ENCODE measurements at places on chromosomes 13 and 19. TPM values are rescaled to one million over a fixed set of nuclear protein-coding genes. Genes with fewer than 3 reads are reported as not detected.
A peak's percentile ranks its signal among the peaks of the same experiment; 100 is the strongest.

GRCh38 chr13:50576156-50576555, 267.3 kb downstream of the DLEU7 start:
- no peak for DNase-seq

Gene ZNF837
- 2.9 TPM for total RNA-seq

DNA sequence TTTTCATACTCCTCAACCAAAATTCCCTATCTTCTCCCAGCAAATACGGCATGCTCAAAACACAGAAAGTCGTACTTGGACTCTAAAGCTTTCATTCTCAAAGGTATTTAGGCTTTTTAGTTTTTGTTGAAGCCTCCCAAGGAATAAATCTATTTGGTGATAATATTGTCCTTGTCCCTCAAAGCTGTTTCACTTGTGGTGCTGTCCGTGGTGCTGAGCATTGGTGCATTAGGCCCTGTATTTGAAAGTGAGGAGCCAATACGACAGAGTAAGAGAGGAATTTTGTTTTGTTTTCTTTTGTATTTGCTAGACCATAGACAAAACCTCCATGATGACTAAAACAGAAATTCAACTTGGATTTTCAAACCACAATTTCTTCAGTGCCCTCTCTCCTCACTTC, 3.2 kb upstream of the LGALS13 start:
- peak; percentile 8 for DNase-seq

GRCh38 chr19:50047671-50048070, 21.9 kb downstream of the ZNF473 start:
- no peak for DNase-seq

DNA sequence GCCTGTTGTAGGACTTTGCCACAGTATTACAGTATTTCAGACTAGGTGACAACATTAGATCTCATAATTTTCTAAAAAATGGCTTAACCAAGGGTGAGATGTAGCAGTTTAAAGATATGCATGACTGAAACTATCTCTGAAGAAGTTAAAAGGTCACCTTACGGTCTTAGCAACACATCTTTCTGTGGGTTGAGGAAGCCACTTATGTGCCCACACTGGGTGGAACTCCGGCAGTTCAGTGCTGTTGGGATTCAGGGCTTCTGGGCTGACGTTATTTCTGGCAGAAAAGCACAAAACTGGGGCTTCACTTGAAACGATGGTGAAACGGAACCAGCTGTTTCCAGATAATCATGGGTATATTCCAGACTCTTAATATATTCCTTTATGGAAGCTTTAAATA, 697.3 kb downstream of the PCDH9 start:
- DNase-seq: no peak

- DNase-seq: no peak
Observed at GRCh38 chr13:48902368-48902767, 73.3 kb upstream of the FNDC3A start.

- no peak for DNase-seq
Observed at GRCh38 chr13:75963302-75963701, 327.2 kb downstream of the LMO7 start.

- DNase-seq: no peak
Observed at GRCh38 chr13:92572190-92572589, 654.4 kb upstream of the GPC6 start.

GRCh38 chr13:45737571-45738017, 35.5 kb downstream of the CBY2 start:
- DNase-seq: no peak

DNA sequence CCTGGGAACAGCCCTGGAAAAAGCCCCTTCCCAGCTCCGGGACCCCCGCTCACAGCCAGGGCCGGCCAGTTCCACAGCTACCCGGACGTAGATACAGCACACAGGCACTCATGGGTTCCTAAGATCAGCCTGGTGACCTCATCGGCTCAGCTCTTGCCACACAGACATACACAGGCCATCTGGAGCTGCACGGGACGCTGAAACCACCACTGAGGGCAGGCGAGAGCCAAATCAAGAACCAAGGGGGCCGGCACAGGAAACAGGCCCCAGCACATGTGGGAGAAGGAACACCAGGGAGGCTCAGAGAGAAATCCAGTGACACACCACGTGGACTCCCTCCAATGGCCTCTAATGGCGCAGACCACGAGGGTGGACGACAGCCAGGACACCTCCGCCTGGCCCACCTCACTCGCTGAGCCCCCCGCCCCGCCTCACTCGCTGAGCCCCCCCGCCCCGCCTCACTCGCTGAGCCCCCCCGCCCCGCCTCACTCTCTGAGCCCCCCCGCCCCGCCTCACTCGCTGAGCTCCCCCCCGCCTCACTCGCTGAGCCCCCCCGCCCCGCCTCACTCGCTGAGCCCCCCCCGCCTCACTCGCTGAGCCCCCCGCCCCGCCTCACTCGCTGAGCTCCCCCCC, 69.7 kb upstream of the C13orf46 start:
- DNase-seq: peak; percentile 86

GRCh38 chr13:110114316-110114715, 192.6 kb downstream of the COL4A1 start:
- no peak for DNase-seq

GRCh38 chr13:77497350-77497749, 38.2 kb upstream of the SCEL start:
- DNase-seq: no peak

Gene PSG1
- 0.52 TPM for total RNA-seq

- DNase-seq: no peak
Observed at GRCh38 chr13:54647275-54647674, 1618.7 kb downstream of the OLFM4 start.

- DNase-seq: no peak
Observed at GRCh38 chr13:48181482-48182145, 51.4 kb upstream of the ITM2B start.

DNA sequence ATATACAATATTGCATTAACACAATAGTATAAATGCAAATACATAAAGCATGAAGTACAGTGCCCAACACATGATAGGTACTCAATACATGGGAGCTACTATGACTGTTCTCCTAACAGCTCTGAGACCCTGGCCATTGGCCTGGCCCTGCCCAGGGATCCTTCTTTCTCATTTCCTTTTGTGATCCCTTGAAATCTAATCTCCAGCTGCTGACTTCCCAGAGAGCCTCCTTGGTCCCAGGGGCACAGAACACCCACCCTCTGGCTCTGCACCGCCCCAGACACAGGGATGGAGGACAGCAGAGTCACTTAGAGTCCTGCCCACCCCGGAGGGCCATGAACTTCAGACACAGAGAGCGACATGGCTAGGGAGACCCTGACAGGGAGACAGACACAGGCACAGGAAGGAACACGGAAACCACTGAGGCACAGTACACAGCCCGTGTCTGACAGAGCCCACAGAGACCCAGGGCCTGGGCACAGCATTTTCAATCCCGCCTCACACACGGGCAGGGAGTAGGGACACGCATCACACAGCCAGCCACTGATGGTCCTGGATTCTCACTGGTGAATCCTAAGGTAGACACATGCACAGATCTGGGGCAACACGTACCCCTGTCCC, 4.2 kb upstream of the SYCN start:
- no peak for DNase-seq

Gene DIRAS1
- 5.9 TPM for total RNA-seq

DNA sequence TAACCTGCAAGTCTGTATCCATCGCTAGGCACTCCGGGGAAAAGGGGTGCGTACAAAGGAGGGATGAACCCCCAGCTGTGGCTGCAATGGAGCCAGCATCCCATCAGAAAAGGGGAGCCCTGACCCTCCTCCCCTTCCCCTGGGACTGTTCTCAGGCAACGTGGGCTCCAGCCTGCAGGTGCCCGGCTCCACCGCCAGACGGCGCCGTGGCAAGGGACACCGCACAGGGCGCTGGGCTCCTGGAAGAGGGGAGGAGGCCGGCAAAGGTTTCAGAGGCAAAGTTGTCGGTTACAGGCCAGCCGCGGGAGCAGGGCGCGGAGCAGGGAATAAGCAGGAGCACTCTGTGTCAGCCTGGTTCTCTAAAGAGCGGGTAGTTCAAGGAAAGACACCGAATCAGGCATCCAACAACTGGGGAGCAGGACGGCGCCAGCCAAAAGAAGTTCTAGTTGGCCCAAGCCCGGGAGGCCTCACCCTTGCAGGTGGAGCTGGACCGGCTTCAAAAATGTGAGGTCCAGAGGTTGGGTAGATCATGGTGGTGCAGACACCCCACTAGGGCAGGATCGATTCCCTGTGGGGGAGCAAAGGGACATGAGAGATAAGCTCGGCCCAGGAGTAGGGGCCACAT, 53.0 kb upstream of the ATP12A start:
- no peak for DNase-seq

DNA sequence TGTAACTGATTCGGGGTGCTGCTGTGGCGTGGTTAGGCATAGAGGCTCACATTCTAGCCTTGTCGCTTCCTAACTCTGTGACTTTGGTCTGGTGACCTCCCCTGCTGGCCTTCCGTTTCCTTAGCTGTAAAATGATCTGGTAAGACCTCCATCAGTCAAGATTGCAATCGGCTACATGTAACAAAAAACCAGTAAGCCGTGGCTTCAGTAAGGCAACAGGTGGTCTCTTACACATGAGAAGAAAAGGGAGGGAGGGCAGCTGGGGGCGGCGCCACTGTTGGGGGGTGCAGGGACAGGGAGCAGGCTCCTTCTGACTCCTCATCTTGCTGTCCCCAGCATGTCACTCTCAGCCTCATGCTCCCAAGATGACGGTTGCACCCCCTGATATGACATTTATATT, 148.0 kb downstream of the SIPA1L3 start:
- no peak for DNase-seq

DNA sequence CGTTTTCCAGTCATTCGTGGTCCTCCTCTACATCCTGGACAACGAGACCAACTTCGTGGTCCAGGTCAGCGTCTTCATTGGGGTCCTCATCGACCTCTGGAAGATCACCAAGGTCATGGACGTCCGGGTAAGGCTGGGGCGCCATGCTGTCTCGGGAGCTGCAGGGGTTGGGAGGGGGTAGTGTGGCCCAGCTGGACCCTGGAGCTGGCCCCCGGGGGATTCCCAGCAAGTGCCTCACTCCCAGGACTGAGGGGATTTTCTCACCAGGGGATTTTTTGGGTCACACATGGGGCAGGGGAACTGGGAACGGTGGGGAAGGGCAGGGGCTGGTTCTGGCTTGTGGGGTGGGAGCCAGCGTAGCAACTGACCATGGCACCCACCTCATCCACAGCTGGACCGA, 10.8 kb upstream of the RELB start:
- no peak for DNase-seq

- DNase-seq: no peak
Observed at GRCh38 chr13:98471934-98472333, 105.0 kb downstream of the STK24 start.

Gene ZNF729
- total RNA-seq: not detected

GRCh38 chr19:18859676-18860301, 28.0 kb downstream of the UPF1 start:
- no peak for DNase-seq

GRCh38 chr13:33312150-33312860, 26.8 kb upstream of the STARD13 start:
- DNase-seq: no peak

DNA sequence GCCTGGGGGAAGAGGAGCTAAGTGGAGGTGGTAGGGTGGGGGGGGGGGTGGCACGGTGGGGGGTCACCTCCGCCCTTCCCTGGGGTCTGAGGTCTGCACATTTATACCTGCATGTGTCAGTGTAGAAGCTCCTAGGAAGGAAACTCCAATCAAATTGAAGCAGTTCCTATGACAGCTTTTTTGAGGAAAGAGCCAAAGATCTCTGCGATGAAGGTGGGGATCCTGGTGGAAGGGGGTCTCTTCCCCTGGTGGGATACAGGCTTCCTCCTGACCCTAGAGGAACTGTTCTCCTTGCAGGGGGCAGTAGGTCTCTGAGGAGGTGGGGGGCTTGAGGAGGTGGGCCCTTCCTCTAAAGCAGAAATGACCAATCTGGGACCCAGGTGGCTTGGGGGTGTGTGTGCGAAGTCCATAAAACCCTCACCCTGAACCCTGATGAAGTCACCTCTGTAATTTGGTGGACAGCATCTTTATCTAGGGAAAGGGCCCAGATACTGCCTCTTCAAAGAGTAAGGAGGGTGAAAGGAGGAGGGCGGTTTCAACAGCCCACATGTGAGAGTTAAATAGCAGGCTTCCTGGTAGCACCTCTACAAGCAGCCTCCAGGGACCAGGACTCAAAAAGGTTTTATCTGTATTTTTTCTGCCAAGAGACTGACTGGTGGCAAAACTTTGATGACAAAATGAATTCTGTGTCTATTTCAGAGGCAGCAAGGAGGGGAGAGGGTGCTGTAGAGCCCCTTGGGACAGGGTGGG, 12.9 kb downstream of the RANBP3 start:
- no peak for DNase-seq

Gene MIER2
- total RNA-seq: 55.8 TPM

Gene C19orf33
- 4.9 TPM for total RNA-seq

DNA sequence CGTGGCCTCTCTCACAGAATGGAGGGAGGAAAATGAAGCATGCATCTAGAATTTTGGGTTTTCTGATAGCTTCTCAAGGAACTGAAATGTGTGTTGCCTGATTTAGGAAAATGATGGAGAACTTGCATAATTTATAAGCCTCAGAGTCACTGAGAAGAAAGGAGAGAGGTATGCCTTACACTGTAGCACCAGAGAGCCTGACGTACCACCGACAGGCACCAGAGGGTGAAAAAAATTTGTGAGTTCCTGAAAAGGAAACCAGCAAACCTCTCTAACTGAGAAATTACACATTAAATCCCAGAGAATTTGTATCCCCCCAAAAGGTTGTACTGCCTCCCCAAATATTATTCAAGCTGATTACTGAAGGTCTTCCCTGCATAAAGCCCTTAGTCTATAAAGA, 915.3 kb upstream of the SLITRK6 start:
- DNase-seq: no peak

DNA sequence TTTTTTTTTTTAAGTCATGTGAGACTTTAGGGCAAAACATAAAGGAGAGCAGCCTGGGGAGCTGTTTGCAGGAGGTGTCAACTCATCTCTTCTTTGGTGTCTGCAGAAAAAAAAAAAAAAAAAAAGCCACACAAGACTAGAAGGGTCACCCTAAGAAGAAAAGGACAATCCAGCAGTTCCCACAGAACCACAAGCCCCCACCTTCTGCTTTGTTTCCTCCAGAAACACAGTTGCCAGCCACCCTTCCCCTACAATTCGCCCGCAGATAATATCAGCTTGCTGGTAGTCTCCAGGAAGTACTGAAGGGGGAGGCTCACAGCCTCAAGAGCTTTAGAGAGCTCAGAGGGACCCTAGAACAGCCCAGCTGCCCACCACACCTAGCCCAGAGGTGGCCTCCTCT, 22.3 kb upstream of the ZBTB7A start:
- no peak for DNase-seq

Gene NCCRP1
- total RNA-seq: not detected

DNA sequence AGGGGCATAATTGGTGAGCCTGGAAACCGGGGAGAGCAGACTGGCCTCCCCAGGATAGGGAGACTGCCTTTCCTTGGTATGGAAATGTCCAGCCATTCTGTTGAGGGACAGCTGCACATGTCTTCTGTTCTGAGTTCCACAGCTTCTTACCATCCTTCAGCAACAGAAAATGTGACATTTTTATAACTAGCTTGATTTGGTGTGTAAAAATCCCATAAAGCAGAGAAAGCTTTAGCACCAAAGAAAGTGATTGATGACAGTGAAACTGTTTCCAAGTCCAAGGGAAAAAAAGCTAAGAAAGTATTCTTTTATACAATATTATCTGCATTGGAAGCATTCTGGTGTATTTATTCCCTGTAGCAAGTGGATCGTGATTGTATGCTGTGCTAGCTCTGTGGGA, 61.9 kb downstream of the DHRS12 start:
- DNase-seq: no peak
